G401 (cell line): ENCODE measurements at places on chromosomes 7 and 10. TPM values are rescaled to one million over a fixed set of nuclear protein-coding genes. Genes with fewer than 3 reads are reported as not detected.

PHF14 gene
- total RNA-seq, result 21.0 and 42.3 TPM in 2 replicates

CHPF2 gene
- total RNA-seq, result 22.3 and 31.1 TPM in 2 replicates

TLX1 gene
- 0.14 TPM in 1 of 2 replicates, not detected in the other for total RNA-seq

EPHA1 gene
- not detected in 2 replicates for total RNA-seq

HKDC1 gene
- total RNA-seq, result 1.2 and 2.8 TPM in 2 replicates

ECD gene
- total RNA-seq, result 55.0 and 60.2 TPM in 2 replicates

STEAP1 gene
- total RNA-seq, result not detected in 2 replicates

CALML3 gene
- not detected in 2 replicates for total RNA-seq

ARMH3 gene
- 9.3 and 15.3 TPM in 2 replicates for total RNA-seq

ADAM8 gene
- total RNA-seq, result 0.68 and 12.7 TPM in 2 replicates

CFAP70 gene
- total RNA-seq, result 0.78 and 2.0 TPM in 2 replicates

FLNC gene
- total RNA-seq, result 211 and 231 TPM in 2 replicates

VWDE gene
- total RNA-seq, result 0.37 TPM in 1 of 2 replicates, not detected in the other

COL28A1 gene
- total RNA-seq, result not detected in 2 replicates

DPYSL4 gene
- 4.9 and 6.0 TPM in 2 replicates for total RNA-seq

MACROH2A2 gene
- 83.1 and 100 TPM in 2 replicates for total RNA-seq

LRRC61 gene
- total RNA-seq, result 3.3 TPM in 1 of 2 replicates, not detected in the other
